ENCODE measurements at places on chromosomes 3 and 15.

GRCh38 chr3:165206454-165207266 is 10.5 kb upstream of the SLITRK3 start:
- no peak for DNase-seq

GRCh38 chr3:159866201-159866746 is 122.4 kb upstream of the IL12A start:
- no peak for DNase-seq

GRCh38 chr3:52385157-52385556 is 59.7 kb downstream of the SEMA3G start:
- no peak for DNase-seq

GRCh38 chr15:59703979-59704796 is 15.1 kb upstream of the BNIP2 start:
- DNase-seq, result no peak

DNA sequence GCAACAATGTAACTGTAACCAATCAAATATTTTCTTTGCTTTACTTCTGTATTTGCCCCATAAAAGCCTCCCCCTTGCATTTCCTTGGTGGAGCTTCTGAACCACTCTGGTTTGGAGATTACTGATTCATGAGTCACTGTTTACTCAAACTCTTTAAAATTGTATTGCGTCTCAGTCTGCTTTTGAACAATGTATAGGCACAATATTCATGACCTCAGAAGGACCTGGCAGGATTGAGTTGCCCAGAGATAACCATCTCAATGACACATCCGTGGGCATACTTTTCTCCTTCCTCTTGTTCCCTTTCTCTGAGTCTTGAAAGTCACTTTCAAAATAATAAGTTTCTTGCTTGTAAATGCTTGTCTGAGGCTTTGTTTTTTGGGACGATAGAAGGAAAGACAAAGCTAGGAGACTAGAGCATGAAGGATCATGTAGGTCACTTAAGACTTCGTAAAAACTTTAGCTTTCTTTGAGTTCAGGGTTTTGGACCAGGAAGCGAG is 57.1 kb upstream of the POU1F1 start:
- DNase-seq, result no peak

GRCh38 chr3:189139611-189139940 is 32.2 kb upstream of the TPRG1 start:
- DNase-seq, result no peak

DNA sequence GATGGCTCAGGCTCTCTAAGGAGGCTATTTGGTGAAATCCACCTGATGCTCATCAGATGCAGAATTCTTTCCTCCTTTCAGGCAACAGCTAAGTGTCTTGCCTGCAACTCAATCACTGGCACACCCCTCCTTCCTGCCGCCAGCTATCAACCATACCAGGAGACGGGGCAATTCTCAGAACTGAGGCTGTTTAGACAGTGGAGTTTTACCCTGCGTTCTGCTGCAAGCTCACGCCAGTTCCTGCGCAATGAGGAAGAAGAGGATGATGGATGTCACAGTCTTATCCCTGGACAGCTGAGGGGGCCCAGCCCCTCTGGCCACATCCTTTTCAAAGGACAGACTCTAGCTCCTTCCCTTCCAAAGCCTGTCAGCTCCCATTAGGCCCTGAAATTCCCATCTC is 7.0 kb upstream of the MANF start:
- DNase-seq, result no peak

Data from stimulated activated CD4-positive, alpha-beta T cell treated with anti-CD3 and anti-CD28 coated beads, Interleukin-2, amount 100 ng/mL, for 4 hours (primary cell).